ENCODE measurements at places on chromosomes 16 and 17. TPM values are rescaled to one million over a fixed set of nuclear protein-coding genes. Genes with fewer than 3 reads are reported as not detected.

The OR4D1 gene
- total RNA-seq, result 0.72 TPM

The TBC1D3E gene
- total RNA-seq, result not detected

The CNTNAP1 gene
- 4.6 TPM for total RNA-seq

The SOX15 gene
- 0.30 TPM for total RNA-seq

The FBXO39 gene
- 0.69 TPM for total RNA-seq

The GLP2R gene
- not detected for total RNA-seq

DNA sequence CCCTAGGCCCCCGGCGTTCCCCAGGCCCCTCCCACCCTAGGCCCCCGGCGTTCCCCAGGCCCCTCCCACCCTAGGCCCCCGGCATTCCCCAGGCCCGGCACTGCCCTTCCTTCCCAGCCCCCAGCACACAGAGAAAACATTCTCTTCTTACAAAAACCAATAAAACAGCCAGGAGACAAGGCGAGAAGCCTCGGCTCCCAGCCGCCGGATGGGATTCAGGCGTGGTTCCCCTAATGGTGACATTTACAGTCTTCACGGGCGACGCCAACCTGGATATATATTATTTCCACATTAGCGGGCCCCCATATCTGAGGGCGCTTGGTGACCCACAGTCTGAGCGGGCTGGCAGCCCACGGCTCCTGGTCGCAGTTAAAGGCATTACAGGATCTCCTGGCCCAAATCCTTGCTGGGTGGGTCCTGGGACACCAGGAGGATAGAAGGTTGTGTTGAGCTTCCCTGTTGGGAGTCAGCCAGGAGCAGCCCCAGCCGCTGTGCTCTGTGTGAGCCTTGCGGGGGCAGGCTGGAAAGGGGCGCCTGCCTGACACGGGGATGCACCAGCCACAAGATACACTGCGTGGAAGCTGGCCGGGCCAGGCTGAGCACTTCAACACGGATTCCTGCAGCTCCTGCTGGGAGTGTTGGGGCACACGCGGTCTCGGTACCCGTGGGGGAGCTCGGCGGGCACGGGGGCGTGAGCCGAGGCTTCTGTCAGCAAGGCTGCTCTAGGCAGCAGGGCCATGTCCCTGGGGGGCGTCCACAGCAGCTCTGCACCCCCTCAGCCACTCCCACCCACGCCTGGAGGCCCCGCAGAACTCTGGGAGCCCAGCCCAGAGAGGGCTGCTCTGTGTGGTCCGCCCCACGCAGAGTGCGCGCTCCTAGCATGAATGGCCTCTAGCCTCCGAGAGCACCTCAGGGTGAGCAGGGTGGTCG lies 83.7 kb downstream of the LMF1 start:
- no peaks in the 10 kb centered on the region for H3K36me3 ChIP-seq
- H3K27ac ChIP-seq, result no peak overlapping the region
- H3K27me3 ChIP-seq, result no peaks in the 10 kb centered on the region

DNA sequence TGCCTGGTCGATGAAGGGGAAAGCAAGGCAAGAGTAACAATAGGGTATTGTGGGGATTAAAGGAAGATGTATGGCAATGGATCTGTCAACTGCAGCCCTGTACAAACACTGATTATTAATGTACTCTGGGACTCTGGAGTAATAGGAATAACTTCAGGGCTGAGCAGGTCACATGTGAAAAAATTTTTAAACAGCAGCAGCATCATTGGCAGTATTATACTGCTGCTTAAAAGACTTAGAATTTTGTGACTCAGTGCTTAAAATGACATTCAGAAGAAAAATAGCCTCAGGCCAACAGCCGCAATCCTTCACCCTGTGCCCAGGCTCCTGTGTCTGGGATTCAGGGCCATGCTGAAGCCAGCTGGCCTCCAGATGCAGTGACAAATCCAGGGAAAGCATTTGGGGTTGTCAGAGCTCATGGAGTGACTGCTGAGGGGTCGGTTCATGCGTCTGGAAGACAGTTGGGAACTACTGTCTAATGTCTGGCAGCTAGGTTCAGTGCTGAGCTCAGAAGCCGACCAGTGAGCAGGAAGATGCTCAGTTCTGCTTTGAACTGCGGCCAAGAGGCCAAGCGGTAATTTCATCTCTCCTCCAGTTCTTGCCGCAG lies 22.2 kb downstream of the TEX2 start:
- DNase-seq, result no peak
- H3K4me3 ChIP-seq, result no peak overlapping the region
- H3K27me3 ChIP-seq, result peaks cover 2% of the 10 kb centered on the region
- H3K27ac ChIP-seq, result no peak overlapping the region

GRCh38 chr17:81438688-81439087 lies 43.4 kb downstream of the BAHCC1 start:
- no peaks in the 10 kb centered on the region for H3K36me3 ChIP-seq
- peaks cover 4% of the 10 kb centered on the region for H3K4me1 ChIP-seq
- H3K27ac ChIP-seq, result peak overlapping the region; percentile 63
- no peak overlapping the region for H3K4me3 ChIP-seq

GRCh38 chr17:61209106-61209439 lies 190.6 kb upstream of the TBX2 start:
- peaks cover 7% of the 10 kb centered on the region for H3K36me3 ChIP-seq
- no peak overlapping the region for H3K4me3 ChIP-seq
- DNase-seq, result no peak
- H3K27ac ChIP-seq, result no peak overlapping the region

- peaks cover 4% of the 10 kb centered on the region for H3K27me3 ChIP-seq
- no peak overlapping the region for H3K4me3 ChIP-seq
- peaks cover 16% of the 10 kb centered on the region for H3K4me1 ChIP-seq
- no peaks in the 10 kb centered on the region for H3K36me3 ChIP-seq
- DNase-seq, result no peak
Observed at GRCh38 chr16:19127205-19127604, 13.4 kb downstream of the ITPRIPL2 start.

DNA sequence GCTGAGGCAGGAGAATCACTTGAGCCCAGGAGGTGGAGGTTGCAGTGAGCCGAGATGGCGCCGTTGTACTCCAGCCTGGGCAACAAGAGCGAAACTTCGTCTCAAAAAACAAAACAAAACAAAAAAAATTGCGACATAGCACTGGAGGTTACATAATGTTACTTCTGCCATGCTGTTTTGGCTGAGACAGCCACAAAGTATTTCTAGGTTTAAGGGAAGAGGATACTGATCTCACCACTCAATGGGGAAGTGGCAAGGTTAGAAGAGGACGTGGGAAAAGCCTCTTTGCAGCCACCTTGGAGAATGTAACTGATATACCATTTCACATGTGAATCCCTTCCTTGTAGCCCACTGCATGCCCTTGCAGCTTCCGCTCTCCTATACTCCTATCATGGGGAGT lies 131.2 kb upstream of the NLRP1 start:
- H3K27ac ChIP-seq, result no peak overlapping the region
- no peak for DNase-seq
- H3K27me3 ChIP-seq, result peaks cover 39% of the 10 kb centered on the region
- no peak overlapping the region for H3K4me3 ChIP-seq
- H3K36me3 ChIP-seq, result no peaks in the 10 kb centered on the region

GRCh38 chr16:2329532-2329931 lies 11.0 kb downstream of the ABCA3 start:
- H3K27ac ChIP-seq, result no peak overlapping the region
- H3K4me3 ChIP-seq, result no peak overlapping the region
- DNase-seq, result no peak
- H3K27me3 ChIP-seq, result peaks cover 14% of the 10 kb centered on the region

DNA sequence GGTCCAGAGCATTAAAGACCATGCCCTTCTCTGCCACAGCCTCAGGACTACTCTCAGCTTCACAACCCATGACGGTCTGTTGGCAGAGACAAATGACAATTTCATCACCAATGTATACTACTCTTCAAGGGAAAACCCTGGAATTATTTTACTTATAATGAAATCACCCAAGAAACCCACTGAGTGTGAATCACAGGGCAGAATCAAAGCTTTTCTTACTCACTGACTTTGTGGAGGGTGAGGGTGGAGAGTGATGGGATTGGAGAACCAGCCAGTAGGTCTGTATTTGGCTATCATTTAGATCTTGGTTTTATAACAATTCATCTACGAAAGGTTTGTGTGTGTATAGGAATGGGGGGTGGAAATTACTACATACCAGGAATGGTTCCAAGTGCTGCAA lies 442.6 kb downstream of the SHISA9 start:
- no peaks in the 10 kb centered on the region for H3K27me3 ChIP-seq
- H3K36me3 ChIP-seq, result no peaks in the 10 kb centered on the region
- no peak overlapping the region for H3K4me3 ChIP-seq
- no peak for DNase-seq
- H3K27ac ChIP-seq, result no peak overlapping the region

DNA sequence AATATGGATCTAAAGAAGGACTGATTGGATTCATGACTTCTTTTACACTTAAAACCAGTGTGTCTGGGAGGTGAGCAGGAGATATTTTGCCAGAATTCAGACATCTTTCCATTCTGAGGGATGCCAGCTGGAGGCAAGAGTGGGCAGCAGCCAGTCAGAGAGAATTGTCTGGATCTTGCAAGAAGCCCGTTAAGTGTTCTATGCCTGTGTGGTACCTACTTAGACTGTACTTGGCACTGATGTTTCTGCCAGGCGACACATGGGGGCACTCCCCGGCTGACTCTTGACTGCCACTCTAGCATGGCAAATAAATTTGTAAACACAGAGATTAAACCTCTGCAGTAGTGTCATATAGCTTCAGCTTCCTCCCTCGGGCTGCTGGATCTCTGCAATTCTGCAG lies 247.7 kb downstream of the UTP18 start:
- peaks cover 9% of the 10 kb centered on the region for H3K27me3 ChIP-seq
- no peak overlapping the region for H3K27ac ChIP-seq
- no peaks in the 10 kb centered on the region for H3K36me3 ChIP-seq
- no peak overlapping the region for H3K4me3 ChIP-seq
- no peak for DNase-seq
